ENCODE measurements at places on chromosomes 5 and 9.
A peak's percentile ranks its signal among the peaks of the same experiment; 100 is the strongest.

DNA sequence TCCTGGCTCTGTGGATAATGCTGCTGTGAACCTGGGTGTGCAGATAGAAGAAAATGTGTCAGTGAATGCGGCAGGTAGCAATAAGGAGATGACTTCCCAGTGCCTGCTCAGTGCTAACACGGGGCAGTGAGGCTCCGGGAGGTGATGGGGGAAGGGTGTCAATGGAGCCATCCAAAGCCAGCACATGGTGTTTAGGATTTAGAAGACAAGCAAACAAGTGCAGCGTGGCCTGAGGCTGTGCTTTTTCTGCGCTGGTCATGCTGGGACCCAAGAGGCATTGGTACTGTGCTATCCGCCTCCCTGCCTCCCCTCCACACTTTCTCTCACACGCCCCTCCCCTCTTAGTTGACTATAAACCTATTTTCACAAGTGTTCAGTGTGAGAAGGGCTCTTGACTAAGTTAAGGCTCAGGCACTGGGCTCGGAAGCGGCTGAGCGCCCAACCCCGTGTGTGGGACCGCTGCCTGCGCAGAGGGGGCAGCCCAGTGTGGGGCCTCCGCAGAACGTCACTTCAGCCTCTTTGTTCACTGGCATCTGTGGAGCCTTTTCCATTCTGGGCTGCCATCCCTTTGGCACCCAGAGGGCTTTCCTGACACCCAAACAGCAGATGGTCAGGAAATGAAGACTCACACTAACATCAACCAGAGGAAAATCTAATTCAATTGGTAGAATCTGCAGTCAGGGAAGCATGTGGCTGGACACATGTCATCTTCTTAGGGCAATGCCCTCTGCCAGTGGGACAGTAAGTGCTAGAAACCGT, 21.8 kb upstream of the NINJ1 start:
- no peak for DNase-seq

DNA sequence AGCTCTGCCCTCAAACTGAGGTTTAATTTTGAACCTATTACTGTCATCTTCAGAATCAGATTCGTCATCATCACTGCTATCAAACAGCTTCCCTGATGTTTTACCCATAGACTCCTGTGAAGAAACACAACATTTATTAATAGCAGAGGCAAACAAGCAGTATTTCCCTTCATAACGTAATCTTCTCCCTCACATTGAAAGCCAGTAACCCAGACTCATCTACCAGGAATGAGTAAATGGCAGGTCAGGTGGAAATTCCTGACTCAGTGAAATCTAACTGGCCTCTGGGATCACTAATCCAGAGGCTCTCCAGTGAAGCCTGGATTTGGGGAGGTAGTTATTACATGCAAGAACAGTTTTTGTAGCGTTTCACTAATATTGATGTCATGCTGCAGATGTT, 14.6 kb downstream of the NOL8 start:
- no peak for DNase-seq

GRCh38 chr9:11086561-11086960, 473.8 kb upstream of the PTPRD start:
- DNase-seq = no peak

DNA sequence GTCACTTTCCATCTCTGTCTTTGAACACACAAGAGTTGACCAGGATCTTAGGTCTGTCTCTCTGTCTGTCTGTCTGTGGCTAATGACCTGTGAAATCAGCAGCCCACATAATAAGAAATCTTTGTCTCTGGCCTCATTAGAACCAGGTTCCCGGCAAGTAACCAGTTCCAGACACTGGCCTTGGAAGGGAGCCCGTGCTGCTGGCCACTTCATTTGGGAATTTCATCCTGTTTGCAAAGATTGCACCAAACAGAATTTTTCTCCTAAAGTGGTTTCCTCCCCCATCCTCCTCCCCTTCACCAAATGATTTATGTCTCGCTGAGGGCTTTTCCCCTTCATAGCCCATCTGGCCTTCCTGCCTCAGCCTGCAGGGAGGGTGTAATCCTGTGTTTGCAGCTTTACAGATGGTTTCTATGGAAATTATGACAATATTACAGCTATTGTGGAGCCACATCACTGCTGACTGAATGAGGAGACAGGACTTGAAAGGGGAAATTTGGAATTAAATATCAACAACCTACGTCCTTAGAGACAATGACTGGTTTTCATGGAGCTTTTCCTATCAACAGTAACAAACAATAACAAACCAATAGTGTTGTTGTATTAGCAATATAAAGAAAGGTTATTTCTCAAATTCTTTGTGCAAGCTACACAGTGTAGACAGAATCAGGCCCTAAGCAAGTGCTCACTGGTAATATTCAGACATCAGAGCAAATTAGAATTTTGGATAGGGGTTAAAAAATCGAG, 25.7 kb downstream of the DPYSL3 start:
- DNase-seq = no peak

GRCh38 chr5:9479990-9480389, 65.9 kb downstream of the SEMA5A start:
- no peak for DNase-seq

- peak; percentile 55 for DNase-seq
Measured at GRCh38 chr5:180315762-180316212, 23.9 kb upstream of the MAPK9 start.

Data from stimulated activated naive CD4-positive, alpha-beta T cell treated with Interleukin-2 at 50 U/mL for 16 hours (primary cell).